ENCODE measurements at places on chromosomes 1 and 21.

GRCh38 chr1:119713749-119714456 is 2.2 kb downstream of the PHGDH start:
- no peak for DNase-seq

GRCh38 chr1:113913887-113914664 is 8.9 kb downstream of the DCLRE1B start:
- DNase-seq, result no peak

- DNase-seq, result peak; percentile 90
Measured at GRCh38 chr1:224632921-224633321, 16.8 kb downstream of the CNIH3 start.

DNA sequence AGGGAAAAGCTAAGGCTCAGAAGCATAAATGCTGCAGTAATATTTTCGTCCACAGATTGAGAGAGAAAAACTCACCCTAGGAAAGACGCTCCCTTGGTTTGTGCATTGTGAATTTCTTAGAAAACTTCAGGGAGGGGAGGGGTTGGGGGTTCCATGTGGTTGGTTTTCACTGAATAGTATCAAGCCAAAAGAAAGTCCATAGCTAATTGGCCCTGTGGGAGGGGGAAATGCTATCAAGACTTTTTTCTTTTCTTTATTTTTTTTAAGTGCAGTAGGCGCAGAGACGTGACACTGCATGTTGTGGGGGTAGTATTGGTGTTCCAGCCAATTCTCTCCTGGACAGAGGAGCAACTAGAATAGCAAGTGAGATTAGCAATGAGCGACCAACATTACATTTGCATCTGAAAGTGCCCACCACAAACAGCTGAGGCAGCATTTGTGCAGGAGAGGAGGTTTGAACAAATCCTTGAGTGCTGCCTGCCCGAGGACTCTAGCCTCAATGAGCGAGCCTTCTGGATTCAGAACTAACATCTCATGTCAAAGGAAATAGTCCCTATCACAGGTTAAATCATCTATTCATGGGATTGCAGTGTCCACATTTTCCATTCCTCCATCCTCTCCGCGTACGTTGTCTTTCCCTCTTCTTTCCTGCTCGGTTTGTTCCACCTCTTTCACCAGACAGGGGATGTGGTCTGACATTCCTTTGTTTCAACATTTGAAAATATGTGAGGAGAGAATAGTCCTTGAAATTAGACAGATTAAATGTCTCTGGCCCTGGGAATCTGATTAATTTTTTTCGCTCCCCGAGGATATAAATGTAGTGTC is 118.0 kb upstream of the MARK1 start:
- no peak for DNase-seq

DNA sequence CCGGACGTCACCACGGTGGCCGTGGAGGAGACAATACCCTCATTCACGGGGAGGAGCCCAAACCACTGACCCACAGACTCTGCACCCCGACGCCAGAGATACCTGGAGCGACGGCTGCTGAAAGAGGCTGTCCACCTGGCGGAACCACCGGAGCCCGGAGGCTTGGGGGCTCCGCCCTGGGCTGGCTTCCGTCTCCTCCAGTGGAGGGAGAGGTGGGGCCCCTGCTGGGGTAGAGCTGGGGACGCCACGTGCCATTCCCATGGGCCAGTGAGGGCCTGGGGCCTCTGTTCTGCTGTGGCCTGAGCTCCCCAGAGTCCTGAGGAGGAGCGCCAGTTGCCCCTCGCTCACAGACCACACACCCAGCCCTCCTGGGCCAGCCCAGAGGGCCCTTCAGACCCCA is 7.0 kb downstream of the TNFRSF14 start:
- DNase-seq, result no peak

GRCh38 chr1:170284951-170285350 is 139.2 kb downstream of the NTMT2 start:
- DNase-seq, result no peak

Data from SJSA1 (cell line).